ENCODE measurements at places on chromosomes 3 and 15.

- DNase-seq = peak; percentile 66
Observed at GRCh38 chr3:171833789-171834460, 9.2 kb upstream of the TMEM212 start.

- DNase-seq = no peak
Observed at GRCh38 chr3:81425198-81425868, 336.1 kb downstream of the GBE1 start.

- DNase-seq = no peak
Observed at GRCh38 chr3:123789760-123790159, 94.4 kb downstream of the MYLK start.

DNA sequence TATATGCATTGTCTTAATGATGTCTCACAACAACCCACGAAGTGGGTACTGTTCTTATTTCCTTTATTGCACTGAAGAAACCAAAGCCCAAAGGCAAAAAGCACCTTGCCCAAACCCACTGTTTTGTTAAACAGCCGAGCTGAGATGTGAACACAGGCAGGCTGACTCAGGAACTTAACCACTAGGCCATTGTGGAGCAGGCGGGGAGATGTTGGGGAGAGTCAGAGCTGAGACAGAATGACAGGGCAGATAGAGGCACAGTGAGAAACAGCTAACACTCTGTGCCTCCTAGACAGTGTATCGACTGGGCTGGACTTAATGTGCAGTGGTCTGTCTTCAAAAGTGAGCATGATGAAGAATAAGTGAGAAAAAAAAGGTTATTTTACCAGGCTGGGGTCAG is 56.5 kb downstream of the RPLP1 start:
- DNase-seq = no peak

DNA sequence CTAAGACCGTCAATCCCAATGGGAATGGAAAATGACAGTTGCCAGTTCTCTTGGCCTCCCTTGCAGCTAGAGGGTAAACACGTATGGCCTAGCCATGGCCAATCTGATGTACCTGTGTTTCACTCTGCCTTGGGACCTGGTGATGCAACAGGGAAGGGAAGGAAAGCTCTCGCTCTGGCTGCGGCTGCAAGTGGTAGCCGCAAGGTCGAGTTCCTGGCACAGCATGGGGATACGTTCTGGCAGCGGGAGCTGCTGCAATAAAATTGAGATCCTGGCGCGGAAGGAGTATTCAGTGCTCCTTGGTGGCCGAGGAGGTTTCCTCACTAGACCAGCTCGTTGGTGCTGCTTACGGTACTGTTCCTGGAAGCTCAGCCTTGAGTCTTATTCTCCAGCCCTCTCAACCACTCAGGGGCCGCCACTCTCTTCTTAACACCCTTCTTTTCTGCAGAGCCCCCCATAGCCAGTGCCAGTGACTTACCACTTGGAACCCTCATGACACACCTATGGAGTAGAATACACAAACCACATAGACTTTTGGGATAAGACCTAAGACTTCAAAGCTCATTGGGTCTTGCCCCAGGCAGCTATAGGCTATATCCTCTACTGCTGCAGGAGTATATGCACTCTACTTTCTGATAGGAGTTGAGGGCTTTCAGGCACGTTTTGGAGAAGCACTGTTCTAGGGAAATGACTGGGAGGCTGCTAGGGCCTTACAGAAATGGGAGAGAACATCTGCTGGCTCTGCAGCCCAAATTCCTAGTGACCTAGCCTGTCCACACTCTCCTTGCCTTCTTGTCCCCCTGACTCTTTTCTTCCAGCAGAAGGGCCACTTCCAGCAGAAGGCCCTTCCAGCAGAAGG is 2.7 kb downstream of the KY start:
- no peak for DNase-seq

DNA sequence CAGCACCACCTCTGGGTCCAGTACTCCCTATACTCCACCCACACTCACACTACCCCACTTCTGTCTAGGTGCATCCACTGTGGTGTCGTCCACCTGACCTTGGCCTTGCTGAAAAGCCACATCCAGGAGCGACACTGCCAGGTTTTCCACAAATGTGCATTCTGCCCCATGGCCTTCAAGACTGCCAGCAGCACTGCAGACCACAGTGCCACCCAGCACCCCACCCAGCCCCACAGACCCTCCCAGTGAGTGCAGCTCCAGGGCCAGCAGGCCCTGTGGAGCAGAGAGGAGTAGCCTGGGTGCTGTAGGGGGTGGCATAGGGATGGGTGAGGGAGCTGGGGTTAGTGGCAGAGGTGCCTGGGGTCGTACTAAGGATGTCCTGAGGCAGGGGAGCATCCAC is 19.4 kb upstream of the ALPK3 start:
- DNase-seq = no peak

DNA sequence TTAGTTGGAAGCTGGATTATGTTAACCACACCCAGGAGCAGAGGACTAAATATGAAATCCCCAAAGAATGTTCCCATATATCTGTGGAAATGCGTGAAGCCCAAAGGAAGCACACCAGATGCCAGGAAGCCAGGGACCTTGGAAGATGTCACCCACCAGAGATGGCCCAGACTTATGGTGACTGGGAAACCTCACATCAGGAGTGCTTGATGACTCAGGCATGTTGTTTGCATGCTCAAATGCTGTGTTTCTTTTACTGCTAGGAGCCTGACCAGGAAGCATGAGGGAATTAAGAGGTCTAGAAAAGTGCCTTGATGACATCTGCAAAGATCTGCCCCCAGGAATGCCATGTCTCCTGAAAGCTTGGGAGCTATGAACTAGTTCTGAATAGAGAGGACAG is 109.0 kb upstream of the SLC2A2 start:
- no peak for DNase-seq

DNA sequence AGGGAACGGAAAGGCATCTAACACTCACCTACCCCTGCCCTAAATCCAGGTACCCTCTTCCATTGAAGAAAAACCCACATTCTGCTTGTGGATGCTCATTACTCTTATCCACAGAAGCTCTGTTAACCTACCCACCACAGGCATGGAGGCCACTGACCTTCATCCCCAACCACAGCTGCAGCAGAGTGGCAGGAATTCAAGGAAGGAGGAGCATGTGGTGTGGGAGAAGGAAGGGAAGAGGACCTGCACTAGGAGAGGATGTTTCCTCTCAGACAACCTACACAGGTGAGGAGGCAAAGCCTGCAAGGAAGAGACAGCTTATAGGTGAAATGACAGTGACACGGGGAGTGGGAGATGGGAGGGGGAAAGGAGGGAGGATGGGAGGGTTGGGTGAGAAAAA is 192.5 kb upstream of the TSC22D2 start:
- no peak for DNase-seq

DNA sequence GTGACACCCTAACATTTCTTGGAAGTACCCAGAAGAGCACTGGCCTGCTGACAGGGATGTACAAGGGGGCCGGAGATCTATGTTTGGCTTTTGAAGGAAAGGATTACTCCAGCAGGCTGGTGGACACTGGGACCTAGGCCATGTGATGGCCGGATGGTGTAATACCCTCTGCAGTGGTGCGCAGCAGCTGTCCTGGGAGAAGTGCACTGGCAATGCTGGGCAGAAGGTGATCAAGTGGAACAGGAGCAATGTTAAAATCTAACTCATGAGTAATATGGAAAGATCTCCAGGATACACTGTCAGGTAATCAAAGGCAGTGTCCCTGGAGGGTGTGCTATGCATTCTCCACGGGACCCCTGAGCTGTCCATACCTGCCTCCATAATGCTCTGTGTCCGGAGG is 71.2 kb upstream of the POMGNT2 start:
- no peak for DNase-seq

- no peak for DNase-seq
Observed at GRCh38 chr15:70810916-70811578, 42.9 kb downstream of the LARP6 start.

DNA sequence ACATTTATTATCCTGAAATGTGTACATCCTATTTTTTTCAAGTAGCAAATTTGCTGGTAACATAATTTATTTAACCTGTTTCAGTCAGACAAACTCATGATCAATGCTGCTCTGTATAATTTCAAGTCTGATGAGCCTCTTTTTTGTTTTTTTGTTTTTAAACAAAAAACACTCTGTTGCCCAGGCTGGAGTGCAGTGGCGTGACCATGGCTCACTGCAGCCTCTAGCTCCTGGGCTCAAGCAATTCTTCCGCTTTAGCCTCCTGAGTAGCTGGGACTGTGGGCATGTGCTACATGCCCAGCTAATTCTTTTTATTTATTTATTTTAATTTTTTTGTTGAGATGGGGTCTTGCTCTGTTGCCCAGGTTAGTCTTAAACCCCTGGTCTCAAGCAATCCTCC is 40.1 kb upstream of the CAPN3 start:
- no peak for DNase-seq

DNA sequence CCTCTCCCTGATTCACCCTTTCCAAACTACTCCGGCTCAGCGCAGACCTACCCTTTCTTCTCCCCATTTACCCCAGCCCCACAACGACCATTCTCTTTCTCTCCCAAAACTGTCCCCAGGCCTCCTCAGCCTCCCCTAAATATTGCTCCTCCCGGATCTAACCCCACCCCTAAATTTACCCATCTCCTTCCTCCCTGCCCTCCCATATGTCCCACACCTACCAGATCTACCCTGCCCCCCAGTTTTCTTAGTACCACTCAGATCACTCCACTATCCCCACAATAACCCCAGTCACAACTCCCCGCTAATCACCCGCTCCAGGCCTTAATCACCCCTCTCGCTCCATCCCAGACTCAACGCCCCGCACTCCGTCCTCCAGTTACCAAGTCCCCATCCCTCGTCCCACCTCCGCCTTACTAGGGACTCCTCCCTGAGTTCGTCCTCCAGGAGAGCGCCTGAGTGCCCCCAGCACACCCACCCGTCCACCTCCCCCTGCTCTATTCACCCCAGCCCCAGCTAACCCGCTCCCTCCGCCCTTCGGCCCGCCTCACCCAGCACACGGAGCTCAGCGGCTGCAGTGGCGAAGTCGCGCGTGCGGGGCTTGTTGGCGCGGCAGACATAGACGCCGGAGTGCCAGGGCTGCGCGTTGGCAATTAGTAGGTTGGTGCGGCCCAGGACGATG is 18.6 kb upstream of the IGDCC3 start:
- DNase-seq = no peak

DNA sequence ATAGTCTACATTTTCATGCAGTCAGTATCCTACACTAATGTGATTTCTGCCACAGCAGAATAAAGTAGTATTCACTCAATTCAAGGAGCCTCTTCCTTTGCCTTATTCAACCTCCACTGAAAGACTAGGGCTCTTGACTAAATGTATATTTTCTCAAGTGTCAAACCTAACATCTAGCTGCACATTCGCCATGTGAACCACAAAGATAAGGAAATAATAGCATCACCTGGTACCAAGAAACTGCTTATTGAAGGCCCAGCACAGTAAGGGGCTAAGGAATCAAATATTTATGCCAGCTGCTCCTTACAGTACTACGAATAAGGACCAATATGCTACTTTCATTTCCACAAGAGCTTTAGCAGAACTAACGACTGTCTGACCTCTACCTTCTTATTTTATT is 1.3 kb downstream of the SRP14 start:
- DNase-seq = no peak

DNA sequence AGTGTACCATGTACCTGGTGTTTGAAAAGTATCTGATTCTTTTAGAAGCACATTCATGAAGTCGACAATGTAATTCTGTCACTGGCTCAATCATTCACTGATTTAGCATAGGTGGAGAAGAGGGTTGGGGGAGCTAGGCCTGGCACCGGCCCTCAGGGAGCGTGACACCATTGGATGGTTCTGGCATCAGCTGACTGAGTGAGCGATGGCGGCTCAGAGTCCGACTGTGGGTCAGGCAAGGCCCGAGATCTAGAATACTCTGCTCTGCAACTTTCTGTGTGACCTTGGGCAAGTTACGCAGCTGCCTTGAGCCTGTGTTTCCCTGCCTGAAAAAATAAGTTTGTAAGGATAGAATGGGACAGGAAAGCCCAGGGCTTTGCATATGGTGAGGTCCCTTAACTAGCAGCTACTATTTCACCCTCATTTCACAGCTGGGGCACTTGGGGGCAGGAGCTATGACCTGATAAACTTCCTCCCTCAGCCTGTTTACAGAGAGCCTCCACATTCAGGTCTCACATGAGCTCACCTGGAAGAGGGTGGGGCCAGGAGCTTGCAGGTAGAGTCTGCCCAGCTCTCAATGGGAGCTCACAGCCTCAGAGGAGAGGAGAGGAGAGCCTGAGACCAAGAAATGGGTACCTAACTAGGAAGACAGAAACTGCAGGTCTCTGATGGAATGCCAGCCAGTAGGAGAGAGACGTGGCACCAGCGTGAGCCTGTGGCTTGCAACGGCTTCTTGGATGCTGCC is 153.7 kb upstream of the TLE3 start:
- no peak for DNase-seq

DNA sequence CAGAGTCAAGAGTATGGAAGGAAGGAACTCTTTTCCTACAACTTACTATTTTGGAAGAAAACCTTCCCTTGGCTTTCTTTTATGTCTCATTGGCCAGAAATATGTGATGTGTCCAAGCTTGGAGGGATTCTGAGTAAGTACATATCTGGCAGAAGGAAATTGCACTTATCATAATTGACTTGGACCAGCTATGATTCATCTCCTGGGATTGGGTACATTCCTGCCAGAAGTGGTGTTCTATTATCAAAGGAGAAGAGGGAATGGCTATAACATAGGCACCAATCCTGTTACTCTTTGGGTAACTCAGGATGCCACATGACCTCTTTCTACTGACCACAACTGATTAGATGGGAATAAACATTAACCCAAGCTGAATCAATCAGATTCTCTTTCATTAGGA is 13.5 kb upstream of the DAZL start:
- no peak for DNase-seq

DNA sequence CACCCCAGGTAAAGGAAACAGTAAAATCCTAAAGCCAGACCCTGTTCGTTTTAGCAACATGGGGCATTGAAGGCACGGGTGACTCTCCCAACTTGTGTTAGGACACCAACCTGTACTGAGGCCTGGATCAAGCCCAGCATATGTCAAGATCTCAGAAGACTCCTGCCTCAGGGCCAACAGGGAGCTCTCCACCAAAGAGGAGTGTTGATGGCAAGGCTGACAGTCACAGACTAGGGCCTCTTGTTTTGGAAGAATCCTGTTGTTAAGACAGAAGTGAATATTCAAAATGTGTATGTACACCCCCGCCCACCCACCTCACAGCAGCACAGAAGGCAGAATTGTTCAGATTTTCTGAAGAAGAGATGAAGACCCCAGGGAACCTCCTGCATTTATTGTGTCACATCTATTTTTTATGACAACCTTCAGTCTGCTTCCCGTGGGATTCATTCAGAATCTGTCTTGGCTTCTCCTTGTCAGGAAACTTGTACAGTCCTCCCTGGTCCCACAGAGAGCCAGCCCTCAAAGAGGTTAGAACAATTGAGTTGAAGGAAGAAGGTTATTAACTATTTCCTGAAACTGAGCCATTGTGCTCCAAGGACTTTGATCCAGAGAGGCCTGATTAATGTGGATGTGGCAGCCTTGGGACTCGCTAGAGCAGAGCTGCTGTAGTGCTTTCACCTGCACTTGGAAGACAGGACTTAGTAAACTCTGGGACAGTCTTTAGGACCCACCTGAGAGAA is 61.7 kb upstream of the PLXNA1 start:
- DNase-seq = no peak
